ENCODE measurements at places on chromosomes 2 and 18. TPM values are rescaled to one million over a fixed set of nuclear protein-coding genes. Genes with fewer than 3 reads are reported as not detected.

GRCh38 chr2:79906139-79906890 lies 393.5 kb downstream of the CTNNA2 start:
- H3K4me3 ChIP-seq, result no peak overlapping the region
- H3K27ac ChIP-seq, result no peak overlapping the region
- 0 out of 2 replicates have a peak, but pooled peaks cover 2% of the 10 kb centered on the region for H3K4me1 ChIP-seq
- no peak for DNase-seq
- no peaks in the 10 kb centered on the region for H3K27me3 ChIP-seq

DNA sequence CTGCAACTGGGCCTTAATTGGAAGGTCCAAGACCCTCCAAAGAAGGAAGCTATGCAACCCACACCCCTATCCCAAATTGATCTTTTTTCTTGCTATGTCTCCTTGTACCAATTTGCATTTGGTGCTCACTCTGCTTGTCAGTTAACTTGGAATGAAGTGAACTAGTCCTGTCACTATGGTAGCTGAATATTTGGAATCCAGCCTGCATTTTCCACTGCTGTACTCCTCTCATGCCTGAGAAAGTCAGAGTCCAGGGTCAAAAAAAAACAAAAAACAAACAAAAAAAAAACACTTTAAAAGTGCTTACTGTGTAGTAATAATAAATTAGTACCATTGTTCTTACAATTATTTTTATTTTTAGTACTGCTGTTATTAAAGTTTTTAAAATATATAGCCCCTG lies 462.8 kb upstream of the SLC8A1 start:
- H3K4me3 ChIP-seq, result no peak overlapping the region
- no peak for DNase-seq
- no peaks in the 10 kb centered on the region for H3K27me3 ChIP-seq
- no peaks in the 10 kb centered on the region for H3K36me3 ChIP-seq
- no peak overlapping the region for H3K27ac ChIP-seq

- no peak overlapping the region for H3K27ac ChIP-seq
- H3K4me1 ChIP-seq, result no peaks in the 10 kb centered on the region
- H3K4me3 ChIP-seq, result no peak overlapping the region
- peaks cover 16% of the 10 kb centered on the region for H3K36me3 ChIP-seq
Measured at GRCh38 chr2:224666951-224667553, 49.1 kb downstream of the CCDC195 start.

GRCh38 chr2:135475128-135475527 lies 55.9 kb downstream of the ZRANB3 start:
- no peaks in the 10 kb centered on the region for H3K4me1 ChIP-seq
- DNase-seq, result no peak
- no peaks in the 10 kb centered on the region for H3K36me3 ChIP-seq
- H3K27me3 ChIP-seq, result no peaks in the 10 kb centered on the region
- H3K27ac ChIP-seq, result no peak overlapping the region

GRCh38 chr2:25207078-25207545 lies 38.7 kb upstream of the POMC start:
- H3K36me3 ChIP-seq, result no peaks in the 10 kb centered on the region
- DNase-seq, result peak; percentile 60
- H3K4me1 ChIP-seq, result no peaks in the 10 kb centered on the region
- H3K4me3 ChIP-seq, result no peak overlapping the region

DNA sequence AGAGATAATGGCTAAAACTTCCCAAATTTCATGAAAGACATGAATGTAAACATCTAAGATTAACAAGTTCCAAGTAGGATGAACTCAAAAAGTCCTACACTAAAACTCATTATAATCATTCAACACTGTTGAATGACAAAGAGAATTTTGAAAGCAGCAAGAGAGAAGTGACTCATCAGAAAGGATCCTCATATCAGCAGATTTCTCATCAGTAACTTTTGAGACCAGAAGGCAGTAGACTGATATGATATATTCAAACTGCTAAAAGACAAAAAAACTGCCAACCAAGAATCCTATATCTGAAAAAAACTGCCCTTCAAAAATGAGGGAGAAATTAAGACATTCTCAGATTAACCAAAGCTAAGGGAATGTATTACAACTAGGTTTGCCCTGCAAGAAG lies 130.6 kb upstream of the OTX1 start:
- H3K27me3 ChIP-seq, result no peaks in the 10 kb centered on the region
- H3K36me3 ChIP-seq, result peaks cover 31% of the 10 kb centered on the region
- no peak overlapping the region for H3K4me3 ChIP-seq
- no peak overlapping the region for H3K27ac ChIP-seq
- H3K4me1 ChIP-seq, result no peaks in the 10 kb centered on the region

DNA sequence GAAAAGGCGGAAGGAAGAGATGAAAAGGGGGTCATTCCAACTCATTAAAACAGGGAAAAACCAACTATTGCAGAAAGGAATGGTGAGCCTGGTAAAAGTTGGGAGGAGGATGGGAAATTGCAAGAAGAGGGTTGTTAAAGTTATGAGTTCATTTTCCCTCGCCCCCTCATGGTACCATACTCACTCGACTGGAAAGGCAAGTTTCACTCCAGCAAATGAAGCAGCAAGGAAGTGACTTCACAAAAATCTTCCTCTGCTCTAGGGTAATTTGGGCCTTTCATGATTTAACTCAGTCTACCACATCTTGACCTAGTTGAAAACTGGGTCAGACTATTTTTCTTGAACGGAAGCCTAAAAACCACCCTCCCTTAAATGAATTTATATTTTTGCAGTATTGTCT lies 22.8 kb upstream of the DAW1 start:
- no peak overlapping the region for H3K4me3 ChIP-seq
- no peaks in the 10 kb centered on the region for H3K36me3 ChIP-seq
- no peak overlapping the region for H3K27ac ChIP-seq
- H3K4me1 ChIP-seq, result no peaks in the 10 kb centered on the region
- H3K27me3 ChIP-seq, result no peaks in the 10 kb centered on the region

DNA sequence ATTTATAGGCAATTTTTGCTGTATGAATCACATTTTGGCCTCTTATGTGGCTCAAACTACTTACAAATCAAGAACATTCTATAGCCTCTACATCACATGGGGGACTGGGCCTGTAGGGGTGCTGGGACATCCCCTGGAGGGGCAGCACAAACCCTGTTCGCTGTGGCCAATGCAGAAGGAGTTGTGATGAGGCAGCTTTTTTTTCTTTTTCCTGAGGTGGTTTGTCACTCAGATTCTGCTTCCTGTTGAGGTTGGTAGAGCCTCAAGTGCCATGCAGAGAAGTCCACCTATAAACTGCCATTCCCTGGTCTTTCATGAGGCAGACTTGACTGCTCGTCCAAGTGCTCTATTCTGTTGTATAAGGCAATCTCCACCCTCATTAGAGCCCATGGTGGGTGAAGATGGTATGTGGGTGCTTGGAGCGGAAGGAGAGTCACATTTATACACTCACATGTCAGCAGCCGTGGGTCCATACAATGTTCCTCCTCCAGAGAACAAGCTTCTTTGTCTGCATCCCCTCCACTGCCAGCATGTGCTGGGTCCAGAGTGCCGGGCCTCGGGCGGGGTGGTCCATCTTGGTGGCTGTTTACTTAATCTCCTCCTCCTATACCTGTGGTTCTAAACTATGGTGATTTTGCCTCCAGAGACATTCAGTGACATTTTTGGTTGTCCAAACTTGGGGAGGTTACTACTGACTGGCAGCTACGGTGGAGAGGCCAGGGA lies 120.3 kb downstream of the ACOXL start:
- H3K27me3 ChIP-seq, result no peaks in the 10 kb centered on the region
- no peak overlapping the region for H3K4me3 ChIP-seq
- H3K36me3 ChIP-seq, result peaks cover 9% of the 10 kb centered on the region
- H3K27ac ChIP-seq, result no peak overlapping the region
- peaks cover 3% of the 10 kb centered on the region for H3K4me1 ChIP-seq

- H3K27ac ChIP-seq, result peak overlapping the region; percentile 14
- H3K4me1 ChIP-seq, result peaks cover 12% of the 10 kb centered on the region
- H3K4me3 ChIP-seq, result peak overlapping the region; percentile 71
Measured at GRCh38 chr2:219684721-219685689, 57.6 kb downstream of the SLC4A3 start.

GRCh38 chr2:39008665-39009064 lies 112.2 kb downstream of the SOS1 start:
- no peaks in the 10 kb centered on the region for H3K4me1 ChIP-seq
- no peak overlapping the region for H3K27ac ChIP-seq
- H3K27me3 ChIP-seq, result no peaks in the 10 kb centered on the region
- H3K4me3 ChIP-seq, result no peak overlapping the region

- no peak for DNase-seq
- H3K4me1 ChIP-seq, result peaks cover 21% of the 10 kb centered on the region
- H3K27ac ChIP-seq, result no peak overlapping the region
- H3K4me3 ChIP-seq, result no peak overlapping the region
Measured at GRCh38 chr2:201696151-201696659, 2.2 kb downstream of the MPP4 start.

DNA sequence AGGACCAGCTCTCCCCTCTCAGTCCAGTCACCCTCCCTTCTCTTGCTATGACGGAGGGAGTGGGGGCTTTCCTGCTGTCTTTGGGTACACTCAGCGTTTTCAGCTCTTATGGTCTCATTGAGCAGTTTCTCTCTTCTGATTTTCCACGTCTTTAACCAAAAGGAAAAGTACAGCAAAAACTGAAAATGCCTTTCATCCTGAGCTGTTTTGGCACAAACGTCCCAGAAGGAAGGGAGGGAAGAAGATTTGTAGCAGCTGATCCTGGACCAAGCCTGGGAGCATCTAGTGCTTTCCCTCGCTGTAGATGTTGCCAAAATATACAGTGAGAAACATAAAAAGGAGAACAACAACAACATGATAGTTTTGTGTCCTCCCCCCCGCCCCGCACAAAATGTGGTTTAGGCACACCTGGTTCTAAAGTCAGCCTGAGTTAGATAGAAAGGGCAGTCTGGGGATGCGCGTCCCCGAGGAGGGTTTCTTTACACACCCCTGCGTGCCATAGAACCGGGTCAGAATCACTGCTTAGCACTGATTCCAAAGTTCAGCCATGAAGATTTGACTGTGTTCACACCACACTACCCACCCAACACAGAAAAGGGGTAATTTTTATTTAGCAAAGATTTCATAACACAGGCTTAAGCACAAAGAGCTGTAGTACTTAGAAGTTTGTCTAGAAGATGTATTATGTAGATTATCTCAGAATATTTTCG lies 53.4 kb downstream of the SLC40A1 start:
- no peaks in the 10 kb centered on the region for H3K36me3 ChIP-seq
- H3K27ac ChIP-seq, result no peak overlapping the region
- no peaks in the 10 kb centered on the region for H3K4me1 ChIP-seq
- no peak overlapping the region for H3K4me3 ChIP-seq
- DNase-seq, result no peak

DNA sequence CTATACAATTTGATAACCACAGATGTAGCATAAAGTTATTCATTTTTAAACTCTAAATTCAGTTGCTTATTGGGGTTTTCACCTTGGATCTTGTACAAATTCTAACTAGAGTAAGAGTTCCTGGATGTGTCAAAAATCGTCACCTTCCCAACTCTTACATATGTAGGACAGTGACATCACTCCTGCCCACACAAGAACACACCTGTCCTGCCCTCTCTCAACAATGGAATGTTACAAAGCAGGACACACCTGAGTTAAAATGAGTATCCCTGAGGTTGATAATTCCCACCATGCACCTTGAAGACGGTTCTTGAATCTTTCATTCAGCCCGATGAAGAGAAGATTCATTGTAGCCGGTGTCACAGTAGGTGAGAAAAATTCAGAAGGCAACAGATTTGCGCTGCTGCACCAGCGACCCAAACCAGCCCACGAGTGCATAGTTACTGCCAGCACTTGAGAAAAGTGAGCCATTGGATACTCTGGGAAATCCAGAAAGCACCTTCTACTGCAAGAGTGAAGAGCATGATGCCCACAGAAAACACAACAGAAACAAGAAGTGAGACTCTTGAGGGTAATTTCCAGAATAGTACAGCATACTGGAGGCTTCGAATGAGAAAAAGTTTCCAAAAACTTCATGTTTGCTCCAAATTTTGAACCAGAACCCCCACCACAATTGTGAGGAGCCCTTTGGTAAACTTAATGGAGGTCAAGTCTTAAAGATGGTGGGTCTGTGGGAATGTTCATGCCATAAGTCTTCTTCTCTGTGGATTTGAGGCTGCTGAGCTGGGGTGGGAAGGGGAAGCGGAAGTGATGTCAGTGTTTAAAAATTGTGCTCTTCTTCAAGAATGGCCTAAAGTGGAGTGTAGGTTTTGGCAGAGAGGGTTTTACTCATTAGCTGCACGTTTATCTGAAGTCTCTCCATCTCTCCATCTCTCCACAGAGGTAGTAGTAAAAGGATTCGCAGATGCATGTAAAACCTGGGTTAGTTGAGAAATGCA lies 34.7 kb upstream of the ADAM23 start:
- H3K4me3 ChIP-seq, result no peak overlapping the region
- H3K27ac ChIP-seq, result no peak overlapping the region
- H3K27me3 ChIP-seq, result no peaks in the 10 kb centered on the region

- H3K4me3 ChIP-seq, result no peak overlapping the region
- H3K27me3 ChIP-seq, result no peaks in the 10 kb centered on the region
- H3K4me1 ChIP-seq, result peaks cover 2% of the 10 kb centered on the region
- H3K27ac ChIP-seq, result no peak overlapping the region
Measured at GRCh38 chr2:144439993-144440392, 79.9 kb downstream of the ZEB2 start.

DNA sequence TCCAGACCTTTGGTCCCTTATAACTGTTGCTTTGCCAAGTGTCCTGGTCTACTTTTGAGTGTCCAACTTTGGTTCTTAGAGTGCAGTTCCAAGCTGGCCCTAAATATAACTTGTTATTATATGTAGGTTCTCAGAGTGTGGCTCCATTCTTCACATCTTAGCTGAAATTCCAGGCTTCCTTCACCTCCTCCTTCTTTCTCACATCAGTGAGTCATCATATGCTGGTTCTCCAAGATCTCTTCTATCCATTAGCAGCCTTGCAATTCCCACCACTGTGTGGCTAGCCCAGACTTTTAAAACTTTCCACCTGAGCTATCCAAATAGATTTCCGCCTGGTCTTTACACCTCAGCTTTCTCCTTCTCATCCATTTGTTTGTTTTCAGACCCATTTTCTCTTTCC lies 12.6 kb upstream of the CXCR4 start:
- peaks cover 2% of the 10 kb centered on the region for H3K4me1 ChIP-seq
- H3K27ac ChIP-seq, result no peak overlapping the region
- no peaks in the 10 kb centered on the region for H3K36me3 ChIP-seq
- H3K4me3 ChIP-seq, result no peak overlapping the region
- H3K27me3 ChIP-seq, result no peaks in the 10 kb centered on the region
- no peak for DNase-seq

DNA sequence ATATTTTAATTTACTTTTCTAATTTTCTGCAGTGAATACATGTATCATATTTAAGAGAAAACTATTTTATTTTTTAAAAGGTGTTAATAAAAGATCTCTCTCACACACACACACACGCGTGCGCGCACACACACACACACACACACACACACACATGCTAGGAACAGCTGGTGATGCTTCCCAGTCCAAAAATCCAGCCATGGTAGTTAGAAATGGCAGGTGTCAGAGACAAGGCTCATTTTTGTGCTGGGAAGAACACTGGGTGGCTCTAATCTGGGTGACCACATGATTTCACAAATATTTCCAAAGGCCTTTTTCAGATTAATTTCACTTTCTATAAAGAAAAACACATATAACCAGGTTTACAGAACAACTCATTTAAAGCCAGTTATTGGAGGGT lies 104.5 kb upstream of the NCK2 start:
- no peak overlapping the region for H3K27ac ChIP-seq
- no peak for DNase-seq
- H3K4me3 ChIP-seq, result no peak overlapping the region
- no peaks in the 10 kb centered on the region for H3K4me1 ChIP-seq

GRCh38 chr2:46331109-46331766 lies 34.0 kb downstream of the EPAS1 start:
- no peaks in the 10 kb centered on the region for H3K36me3 ChIP-seq
- H3K4me3 ChIP-seq, result no peak overlapping the region

CABYR gene
- 13.6 TPM for total RNA-seq

ALPP gene
- total RNA-seq, result 0.20 TPM

BMP10 gene
- not detected for total RNA-seq

NT5C1B gene
- total RNA-seq, result not detected

UGT1A10 gene
- not detected for total RNA-seq

All from H9 (cell line).